ENCODE measurements at places on chromosomes 4 and X. TPM values are rescaled to one million over a fixed set of nuclear protein-coding genes. Genes with fewer than 3 reads are reported as not detected.

- peaks cover 18% of the 10 kb centered on the region for H3K36me3 ChIP-seq
- DNase-seq, result peak; percentile 89
- H3K27me3 ChIP-seq, result no peaks in the 10 kb centered on the region
- H3K4me1 ChIP-seq, result peaks cover 21% of the 10 kb centered on the region
- peak within 1 kb of the TSS; percentile 96 for H3K27ac ChIP-seq
- H3K4me3 ChIP-seq, result peak within 1 kb of the TSS; percentile 94
These were observed at the start of gene HUWE1 for GRCh38 chrX:53686151-53686885. HUWE1 (minus strand) TSS chrX:53686719; CDS start chrX:53654107, 32,612 bp downstream.

Gene UGT2B15
- not detected for total RNA-seq

Gene TLR8
- not detected for total RNA-seq

Gene UBA6
- total RNA-seq, result 91.2 TPM

Gene SHISA3
- 0.35 TPM for total RNA-seq

Gene ADH1B
- total RNA-seq, result not detected

Gene MSANTD1
- total RNA-seq, result 0.82 TPM

Gene SMIM9
- total RNA-seq, result not detected

All from activated CD8-positive, alpha-beta memory T cell treated with anti-CD3 and anti-CD28 coated beads, Interleukin-2, amount 10 ng/mL, durations not matched to agents 7 days and 5 days (primary cell).